ENCODE measurements at places on chromosomes 2 and 18.

DNA sequence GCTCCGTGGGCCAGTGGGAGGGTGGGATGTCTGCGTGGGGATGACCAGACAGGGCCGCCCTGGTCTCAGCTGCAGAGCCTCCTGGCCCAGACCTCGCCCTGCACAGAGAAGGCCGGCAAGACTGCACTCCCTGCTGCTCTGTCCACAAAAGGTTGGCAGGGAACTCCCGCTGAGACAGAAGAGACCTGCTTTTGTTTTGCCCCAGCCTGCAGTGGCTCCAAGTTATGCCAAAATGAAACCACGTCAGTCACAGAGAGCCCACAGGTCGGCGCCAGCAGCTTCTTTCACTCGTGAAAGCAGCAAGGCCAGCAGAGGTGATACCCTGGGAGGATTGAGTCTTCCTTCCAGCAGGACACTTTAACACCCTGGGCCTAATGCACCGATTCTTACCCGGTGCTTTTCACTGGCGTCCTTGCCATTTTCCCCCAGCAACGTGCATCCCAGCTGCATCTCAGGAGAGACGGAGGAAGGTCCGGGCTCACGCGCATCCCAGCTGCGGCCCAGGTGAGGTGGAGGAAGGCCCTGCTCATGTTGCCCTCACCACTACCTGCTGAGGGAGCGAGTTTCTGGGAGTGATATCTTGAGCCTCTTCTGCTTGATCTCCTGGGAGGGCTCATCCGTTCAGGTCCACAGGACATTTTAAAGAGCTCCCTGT is 22.1 kb upstream of the CTDP1 start:
- no peak for DNase-seq

DNA sequence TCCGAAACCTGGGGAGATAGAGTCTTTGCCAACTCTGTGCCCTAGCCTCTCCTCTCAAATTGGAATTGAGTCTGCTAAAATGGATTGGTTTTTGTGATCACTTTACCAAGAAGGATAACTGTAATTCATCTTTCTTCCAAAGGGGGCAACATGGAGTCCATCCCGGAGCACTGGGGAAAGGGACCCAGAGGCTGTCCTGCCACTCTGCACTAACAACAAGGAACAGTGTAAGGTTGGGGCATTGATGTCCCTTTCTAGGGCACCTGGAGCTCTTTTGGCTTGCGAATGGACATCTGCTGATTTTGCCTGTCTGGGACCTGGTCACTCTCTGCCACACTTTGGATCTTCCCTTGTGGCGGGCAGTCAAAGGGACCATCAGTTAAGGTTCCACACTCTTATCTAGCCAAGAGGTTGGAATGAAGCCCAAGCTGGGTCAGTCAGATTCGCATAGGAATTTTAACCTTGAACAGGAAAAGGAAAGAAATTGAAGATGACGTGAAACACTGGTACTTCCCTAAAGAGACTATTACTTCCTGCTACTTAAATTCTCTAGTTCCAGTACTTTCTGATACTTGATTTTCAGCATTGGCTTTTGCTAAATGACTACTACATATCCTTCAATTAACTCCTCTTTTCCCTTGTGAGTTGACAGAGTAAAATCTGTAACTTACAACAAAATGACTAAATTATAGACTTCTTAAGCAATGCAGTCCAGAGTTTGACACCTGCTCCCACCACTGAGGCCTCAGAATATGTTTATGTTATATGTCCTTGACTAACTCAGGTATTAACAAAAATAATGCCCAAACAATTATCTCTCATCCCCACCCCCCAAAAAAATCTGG is 64.7 kb upstream of the KLF7 start:
- DNase-seq: no peak

GRCh38 chr2:84393829-84394228 is 65.3 kb downstream of the SUCLG1 start:
- no peak for DNase-seq

DNA sequence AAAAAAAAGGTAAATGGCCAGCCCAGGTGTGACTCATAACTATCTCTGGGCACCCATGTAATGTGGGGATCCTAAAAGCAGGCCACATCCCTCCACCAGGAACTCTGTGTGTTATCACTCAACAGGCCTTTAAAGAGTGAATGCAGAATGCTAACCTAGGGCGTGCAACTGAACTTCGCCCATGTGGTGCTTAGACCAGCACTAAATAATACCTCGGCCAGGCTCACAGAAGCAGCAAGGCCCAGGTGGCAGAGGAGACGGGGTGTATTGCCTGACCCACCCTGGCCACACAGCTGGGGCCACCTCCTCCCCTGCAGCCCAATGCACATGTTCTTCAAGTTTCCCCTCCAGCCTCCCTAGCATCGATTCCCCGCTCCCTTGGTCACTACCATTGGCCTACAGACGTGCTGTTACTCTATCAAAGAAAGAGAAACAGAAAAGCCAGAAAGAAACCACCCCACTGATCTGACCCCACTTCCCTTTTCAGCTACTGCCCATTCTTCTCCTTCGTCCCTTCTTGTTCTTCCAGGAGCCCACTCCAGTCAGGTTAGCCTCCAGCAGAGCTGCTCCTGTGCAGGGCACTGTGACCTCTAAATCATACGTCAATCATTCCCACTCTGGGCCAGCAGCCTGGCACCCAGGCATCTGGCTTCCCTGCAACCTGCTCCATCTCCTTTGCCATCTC is 22.0 kb downstream of the FAM178B start:
- DNase-seq: no peak

- DNase-seq: no peak
Observed at GRCh38 chr18:73840319-73840945, 307.2 kb downstream of the FBXO15 start.

GRCh38 chr18:27665264-27665799 is 480.2 kb upstream of the CHST9 start:
- DNase-seq: no peak

GRCh38 chr2:100592226-100592625 is 29.4 kb downstream of the PDCL3 start:
- DNase-seq: no peak

DNA sequence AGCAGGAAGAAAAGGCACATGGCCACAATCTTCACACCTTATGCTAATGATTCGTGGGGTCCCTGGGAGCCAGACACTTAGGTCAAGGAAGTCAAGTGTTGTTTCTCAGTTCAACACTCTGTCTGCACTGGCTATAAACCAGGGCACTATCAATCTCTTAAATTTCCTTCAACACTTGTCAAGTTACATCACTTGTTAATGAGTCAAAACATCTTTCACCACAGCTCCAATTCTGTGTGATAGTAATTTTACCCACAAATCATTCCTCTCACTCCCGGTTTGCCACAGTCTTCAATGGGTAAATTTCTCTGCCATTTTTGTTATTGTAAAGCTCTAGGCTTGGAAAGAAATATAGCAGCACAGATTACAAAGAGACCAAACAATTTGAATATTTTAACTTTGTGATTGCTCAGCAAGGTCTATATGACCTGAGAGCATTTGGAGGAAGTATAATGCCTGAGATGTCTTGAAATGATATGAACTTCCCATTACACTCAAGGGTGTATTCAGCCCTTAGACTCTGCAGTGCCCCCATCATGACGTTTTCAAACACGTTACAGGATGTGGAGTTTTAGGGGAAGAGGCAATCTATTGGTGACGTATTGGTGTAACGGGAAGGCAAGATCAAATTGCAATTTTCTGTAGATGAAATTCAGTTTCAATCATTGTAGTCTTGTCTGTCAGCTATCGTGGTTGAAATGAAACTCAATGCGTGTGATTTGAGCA is 78.7 kb downstream of the ICOS start:
- DNase-seq: no peak

DNA sequence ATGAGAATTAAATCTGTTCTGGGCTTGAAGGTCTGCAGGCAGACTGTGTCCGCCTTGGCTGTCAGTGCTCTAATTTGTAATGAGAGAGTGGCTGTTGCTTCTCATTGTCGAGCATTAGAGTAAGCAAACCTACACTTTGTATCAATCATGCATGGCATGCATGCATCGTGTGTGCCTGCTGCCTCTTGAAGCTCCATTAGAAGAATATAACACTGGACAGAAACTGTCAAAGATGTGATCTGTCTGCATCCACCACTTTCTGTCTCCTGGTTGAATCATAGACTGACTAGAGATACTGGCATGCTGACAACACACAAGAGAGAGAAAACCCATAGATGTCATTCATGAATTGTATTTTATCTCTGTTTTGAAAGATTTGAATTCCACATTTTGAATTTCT is 275.0 kb upstream of the NXPH2 start:
- no peak for DNase-seq

- no peak for DNase-seq
Observed at GRCh38 chr18:61988100-61988499, 95.3 kb upstream of the RNF152 start.

GRCh38 chr2:170310876-170311502 is 133.0 kb downstream of the MYO3B start:
- no peak for DNase-seq

- DNase-seq: peak; percentile 13
Observed at GRCh38 chr2:211745295-211746097, 793.1 kb downstream of the ERBB4 start.

- DNase-seq: no peak
Observed at GRCh38 chr2:218857371-218858137, 2.1 kb upstream of the WNT6 start.

GRCh38 chr2:240407090-240407489 is 28.4 kb upstream of the GPC1 start:
- no peak for DNase-seq

Data from GM12892 (cell line).